ENCODE measurements at places on chromosomes 13 and 19. TPM values are rescaled to one million over a fixed set of nuclear protein-coding genes. Genes with fewer than 3 reads are reported as not detected.
A peak's percentile ranks its signal among the peaks of the same experiment; 100 is the strongest.

DNA sequence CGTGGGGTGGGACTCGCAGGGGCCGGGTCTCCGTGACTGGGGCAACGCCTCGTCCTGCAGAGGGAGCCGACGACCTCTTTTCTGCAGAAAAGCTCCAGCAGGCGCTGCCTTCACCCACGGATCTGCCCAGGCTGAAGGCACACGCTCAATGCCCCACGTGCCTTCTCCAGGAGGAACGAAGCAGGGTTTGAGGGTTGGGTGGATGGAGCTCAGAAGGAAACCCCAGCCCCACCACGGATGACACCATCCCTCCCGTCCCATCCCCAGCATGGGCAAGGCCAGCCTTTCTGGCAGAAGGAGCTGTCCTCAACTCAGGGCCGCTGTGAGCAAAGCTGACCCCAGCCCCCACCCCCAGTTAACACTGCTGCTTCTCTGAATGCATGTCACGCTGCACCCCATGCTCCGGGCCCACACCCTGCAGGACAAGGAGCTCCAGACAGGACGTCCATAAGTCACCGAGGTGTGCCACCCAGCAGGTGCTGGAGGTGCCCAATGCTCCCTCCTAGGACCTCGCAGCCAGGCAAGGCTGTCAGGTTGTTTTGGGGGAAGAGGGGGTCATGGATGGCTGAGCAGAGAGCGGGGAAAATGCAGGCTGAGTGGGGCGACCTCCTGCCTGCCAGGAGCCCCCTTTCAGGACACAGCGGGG, 7.4 kb downstream of the C19orf25 start:
- peak; percentile 28 for DNase-seq

The ZNF442 gene
- 2.3 TPM for total RNA-seq

The ZNF253 gene
- total RNA-seq: 11.0 TPM

- no peak for DNase-seq
Measured at GRCh38 chr13:41491436-41491835, 34.1 kb downstream of the RGCC start.

- DNase-seq: peak; percentile 66
Measured at GRCh38 chr19:10288662-10289166, 1.0 kb upstream of the ICAM5 start.

DNA sequence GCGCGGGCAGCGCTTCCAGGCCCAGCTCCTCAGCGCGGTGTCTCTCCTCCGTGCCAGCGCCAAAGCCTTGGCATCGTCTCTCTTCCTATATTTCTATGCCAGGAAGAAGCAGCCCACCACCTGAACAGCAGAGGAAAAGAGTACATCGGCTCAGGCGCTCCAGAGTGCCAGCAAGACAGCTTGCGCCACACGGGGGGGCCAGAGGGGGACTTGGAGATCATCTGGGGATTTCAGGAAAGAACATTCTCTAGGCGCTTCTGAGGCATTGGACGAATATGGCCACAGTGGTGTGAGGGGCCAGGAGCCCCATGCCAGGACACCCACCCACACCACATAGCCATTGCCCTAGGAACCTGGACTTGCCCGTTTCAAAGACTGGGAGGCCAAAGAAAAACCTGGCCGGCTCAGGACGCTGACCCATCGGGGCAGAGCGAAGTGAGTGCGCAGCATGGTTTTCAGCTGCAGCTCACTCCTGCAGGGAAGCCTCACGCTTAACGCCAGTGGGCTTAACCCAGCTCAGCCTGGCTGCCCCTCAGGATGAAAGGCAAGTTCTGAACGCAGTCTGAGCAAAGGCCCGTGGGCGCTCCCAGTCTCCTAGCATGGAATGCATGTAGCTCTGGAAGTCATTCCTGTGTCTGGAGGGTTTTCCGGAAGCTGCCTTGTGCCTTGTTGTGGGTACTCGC, 62.1 kb downstream of the GGACT start:
- no peak for DNase-seq

The MCEMP1 gene
- not detected for total RNA-seq

DNA sequence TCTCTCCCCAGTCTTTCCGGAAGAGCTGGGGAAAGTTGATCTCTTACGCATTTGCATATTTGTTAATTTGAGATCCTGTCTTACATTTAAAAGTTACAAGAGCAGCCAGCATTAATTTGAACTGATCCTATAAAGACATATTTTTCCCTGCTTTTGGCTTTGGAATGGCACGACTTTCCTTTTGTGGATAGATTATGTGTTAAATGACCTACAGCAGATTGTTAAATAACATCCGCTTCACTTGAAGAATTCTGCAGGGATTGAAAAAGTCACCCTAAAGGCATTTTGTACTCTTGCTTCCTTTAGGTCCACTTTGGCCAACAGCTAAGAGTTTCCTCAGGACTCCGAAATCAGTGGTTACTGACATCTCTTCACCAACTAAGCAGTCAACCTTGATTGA, 334.0 kb downstream of the TBC1D4 start:
- no peak for DNase-seq

DNA sequence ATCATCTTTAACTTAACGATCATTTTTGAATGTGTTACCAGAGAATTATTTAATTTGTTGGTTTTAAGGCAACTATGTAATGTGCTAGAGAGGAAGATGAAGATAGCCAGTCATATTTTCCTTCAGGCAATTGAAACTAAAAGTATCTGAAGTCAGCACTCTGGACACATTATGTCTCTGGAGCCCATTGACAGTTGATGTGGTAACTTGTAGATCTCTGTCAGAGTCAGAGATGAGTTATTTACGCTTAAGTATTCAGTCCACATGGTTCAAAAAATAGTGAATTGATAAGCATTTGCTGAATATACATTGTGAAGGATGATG, 2.1 kb downstream of the ZMYM2 start:
- DNase-seq: no peak

- DNase-seq: no peak
Measured at GRCh38 chr19:1955171-1956121, 14.5 kb downstream of the CSNK1G2 start.

The ERICH6B gene
- total RNA-seq: not detected

DNA sequence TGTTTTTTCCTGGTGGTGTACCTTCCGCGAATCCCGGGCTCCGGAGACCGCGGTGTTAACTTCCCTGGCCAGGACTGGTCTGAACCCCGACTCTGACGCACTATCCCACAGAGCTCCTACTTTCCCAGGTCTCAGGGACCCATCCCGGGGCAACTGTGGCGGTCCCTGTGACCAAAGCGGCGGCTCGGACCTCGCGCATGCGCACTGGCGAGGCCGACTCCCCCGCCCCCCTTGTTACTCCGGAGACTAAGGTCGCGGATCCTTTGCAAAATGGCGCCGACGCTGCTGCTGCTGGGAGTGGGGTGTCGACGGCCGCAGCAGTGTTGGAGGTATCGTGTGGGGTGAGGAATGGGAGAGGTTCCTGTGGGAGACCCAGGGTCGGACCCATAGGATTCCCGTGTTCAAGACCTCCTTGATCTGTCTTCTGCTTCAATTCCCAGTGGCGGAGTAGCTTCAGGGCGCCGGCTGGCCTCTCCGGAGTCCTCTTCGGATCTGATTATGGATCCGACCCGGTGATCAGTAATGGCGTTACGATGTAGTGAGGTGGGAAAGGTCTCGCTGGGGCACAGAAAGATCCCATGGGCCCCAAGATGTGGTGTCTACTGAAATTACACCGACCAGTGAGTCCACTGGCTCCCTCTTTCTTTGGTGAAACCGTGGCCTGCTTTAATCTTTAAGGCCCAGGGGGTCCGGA, 66.6 kb upstream of the ZNF527 start:
- DNase-seq: no peak

The RFPL4AL1 gene
- not detected for total RNA-seq

GRCh38 chr19:20858218-20858617, 64.8 kb upstream of the ZNF85 start:
- DNase-seq: no peak

- DNase-seq: no peak
Measured at GRCh38 chr19:33376941-33377557, 3.5 kb downstream of the CEBPG start.

- no peak for DNase-seq
Measured at GRCh38 chr19:55681131-55682092, 6.4 kb downstream of the EPN1 start.

The VSIG10L gene
- 3.2 TPM for total RNA-seq

DNA sequence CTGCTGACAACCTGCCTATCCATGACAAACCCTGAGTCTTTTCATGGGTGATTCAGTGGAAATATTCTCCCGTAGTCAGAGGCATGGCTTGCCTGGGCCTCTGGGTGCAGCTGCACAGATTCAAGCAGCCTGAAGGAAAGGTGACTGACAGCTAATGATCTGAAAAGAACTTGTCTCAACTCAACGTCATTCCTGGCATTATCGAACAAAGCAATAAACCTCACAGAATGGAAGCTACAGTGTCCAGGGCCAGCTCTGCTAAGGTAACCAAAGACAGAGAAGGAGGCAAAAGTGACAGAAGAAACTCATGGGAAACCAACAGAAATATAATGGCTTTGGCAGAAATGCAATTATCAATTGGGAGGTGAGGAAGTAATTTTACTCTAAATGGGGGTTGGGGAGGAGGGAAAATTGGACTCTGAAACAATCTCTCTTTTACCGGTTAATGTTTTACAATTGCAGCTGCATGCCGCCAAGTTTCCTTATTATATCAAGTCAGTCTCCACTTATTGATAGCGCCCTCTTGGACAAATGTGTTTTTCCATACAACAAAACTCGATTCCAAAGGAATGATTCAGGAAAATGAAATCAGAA, 12.9 kb downstream of the STARD13 start:
- DNase-seq: no peak

DNA sequence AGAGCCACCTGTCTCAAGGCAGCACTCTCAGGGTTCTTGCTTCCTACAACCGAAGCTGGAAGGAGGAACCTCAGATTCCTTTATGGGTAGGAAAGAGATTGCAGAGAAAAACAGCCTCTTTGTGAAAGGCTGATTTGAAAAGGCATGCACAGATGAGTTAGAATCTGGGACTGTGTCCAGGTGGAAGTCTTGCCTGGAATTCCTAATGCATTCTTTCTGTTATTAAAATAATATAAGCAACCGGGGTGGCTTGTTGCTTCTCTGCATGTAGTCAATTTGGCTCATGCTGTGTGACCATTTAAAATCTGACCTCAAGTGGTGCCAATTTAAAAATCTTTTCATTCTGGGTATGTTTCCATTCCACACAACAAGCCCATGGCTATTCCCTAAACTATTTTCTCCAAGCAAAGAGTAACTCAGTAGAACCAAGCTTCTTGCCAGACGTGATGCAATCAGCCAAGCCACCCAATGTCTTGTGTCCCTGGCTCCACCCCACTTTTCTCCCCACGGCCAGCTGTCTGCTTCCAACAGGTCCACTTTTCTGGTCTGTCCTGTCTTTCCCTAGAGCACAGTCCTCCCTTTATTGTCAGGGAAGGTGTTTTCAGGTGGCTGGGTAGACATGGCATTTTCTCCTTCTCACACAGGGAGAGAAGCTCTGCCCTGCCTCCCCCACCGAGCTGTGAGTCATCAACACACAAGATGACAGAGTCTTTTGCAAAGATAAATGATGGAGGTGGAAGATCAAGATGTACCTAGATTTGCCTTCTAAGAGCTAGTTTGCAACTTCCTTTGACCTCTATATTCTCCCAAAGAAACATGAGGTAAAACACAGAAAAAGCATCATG, 394.3 kb downstream of the FOXO1 start:
- peak; percentile 71 for DNase-seq
